Cortex of kidney (tissue), 1 donor: ENCODE measurements at places on chromosomes 7 and 10.
A peak's percentile ranks its signal among the peaks of the same experiment; 100 is the strongest.

GRCh38 chr7:158996214-158997109, 140.1 kb downstream of the DYNC2I1 start:
- DNase-seq: no peak

DNA sequence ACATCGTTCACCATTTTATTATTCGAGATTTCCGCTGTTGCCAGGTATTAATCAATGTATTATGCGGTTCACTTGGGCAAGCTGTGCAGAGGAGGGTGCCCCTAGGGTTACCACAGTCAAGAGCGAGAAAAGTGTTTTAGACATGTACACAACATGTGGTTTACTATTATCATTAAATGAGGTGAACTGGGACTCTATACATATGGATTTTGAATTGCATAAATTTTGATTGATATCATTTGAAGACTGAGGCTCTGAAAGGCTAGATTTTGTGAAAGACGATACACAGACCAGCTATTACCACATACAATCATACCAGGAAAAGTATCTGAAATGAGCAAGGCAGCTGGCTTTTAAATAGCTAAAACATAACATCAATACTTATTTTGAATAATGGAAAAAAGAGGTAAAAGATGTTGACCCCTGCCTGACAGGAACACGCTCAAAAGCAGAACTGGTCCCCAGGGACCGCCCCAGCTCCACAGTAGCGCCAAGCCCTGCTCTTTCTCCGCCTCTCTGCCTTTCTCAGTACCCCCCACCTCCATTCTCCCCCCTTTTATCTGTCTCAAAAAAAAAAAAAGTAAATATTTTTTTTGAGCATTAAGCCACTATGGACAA, 413.4 kb upstream of the MKI67 start:
- no peak for DNase-seq

GRCh38 chr7:107147464-107148393, 21.1 kb upstream of the HBP1 start:
- DNase-seq: no peak

DNA sequence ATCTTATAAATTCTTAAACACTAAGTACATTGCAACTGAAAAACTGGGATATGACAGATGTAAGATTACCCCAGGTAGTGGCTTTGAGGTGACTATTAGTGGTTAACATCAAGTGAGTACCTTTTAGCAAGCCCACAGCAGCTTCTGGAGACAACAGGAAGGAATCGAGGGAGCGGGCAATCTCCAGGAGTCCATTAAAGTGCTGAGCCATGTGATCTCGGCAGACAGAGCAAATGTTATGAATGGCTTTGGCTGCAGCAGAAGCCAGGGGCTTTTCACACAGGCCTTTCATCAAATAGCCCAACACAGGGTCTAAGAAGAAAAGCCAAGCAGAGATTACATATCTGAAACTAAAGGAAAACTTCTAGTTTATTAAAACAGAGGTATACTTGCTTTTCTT, 48.9 kb downstream of the IRF5 start:
- DNase-seq: no peak

GRCh38 chr10:114259824-114260223, 20.8 kb downstream of the VWA2 start:
- DNase-seq: no peak

GRCh38 chr10:27482984-27483956, 20.8 kb upstream of the RAB18 start:
- no peak for DNase-seq

- no peak for DNase-seq
Measured at GRCh38 chr10:132239126-132240031, 52.6 kb downstream of the DPYSL4 start.

DNA sequence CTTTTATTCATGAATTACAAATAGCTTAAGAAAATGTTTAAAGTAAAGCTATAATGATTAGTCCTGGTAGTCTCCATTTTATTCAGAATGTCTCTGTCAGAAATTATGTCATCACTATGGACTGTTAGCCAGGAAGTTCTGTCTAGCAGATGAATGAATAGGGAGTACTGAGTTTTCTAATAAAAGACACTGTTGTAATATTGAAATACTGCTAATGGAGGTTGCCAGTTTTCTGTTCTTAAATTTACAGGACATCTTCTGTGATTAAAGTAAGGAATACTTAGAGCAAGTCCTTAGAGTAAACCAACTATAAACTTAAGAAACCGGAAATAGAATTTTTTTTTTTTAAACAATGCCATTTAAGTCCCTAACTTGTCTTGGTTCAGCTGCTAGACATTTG, 309.8 kb downstream of the ADK start:
- DNase-seq: no peak

- DNase-seq: peak; percentile 63
Measured at GRCh38 chr10:86535132-86535882, 13.7 kb upstream of the WAPL start.

GRCh38 chr10:64271983-64272382, 750.8 kb downstream of the REEP3 start:
- DNase-seq: no peak

DNA sequence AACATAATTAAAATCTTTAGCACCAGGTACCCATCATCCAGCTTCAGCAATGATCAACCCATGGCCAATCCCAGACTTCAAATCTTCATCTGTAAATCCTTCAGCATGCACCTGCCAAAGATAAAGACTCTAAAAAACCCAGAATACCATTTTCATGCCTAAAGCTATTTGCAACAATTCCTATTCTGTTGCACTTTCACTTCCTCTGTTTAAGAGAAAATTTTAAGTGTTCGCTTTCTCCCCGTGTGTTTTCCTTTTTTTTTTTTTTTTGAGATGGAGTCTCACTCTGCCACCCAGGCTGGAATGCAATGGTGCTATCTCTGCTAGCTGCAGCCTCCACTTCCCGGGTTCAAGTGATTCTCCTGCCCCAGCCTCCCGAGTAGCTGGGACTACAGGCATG, 31.8 kb upstream of the HTR5A start:
- DNase-seq: no peak
